Mammary epithelial cell (primary cell): ENCODE measurements at places on chromosomes 4 and X. TPM values are rescaled to one million over a fixed set of nuclear protein-coding genes. Genes with fewer than 3 reads are reported as not detected.
A peak's percentile ranks its signal among the peaks of the same experiment; 100 is the strongest.

DNA sequence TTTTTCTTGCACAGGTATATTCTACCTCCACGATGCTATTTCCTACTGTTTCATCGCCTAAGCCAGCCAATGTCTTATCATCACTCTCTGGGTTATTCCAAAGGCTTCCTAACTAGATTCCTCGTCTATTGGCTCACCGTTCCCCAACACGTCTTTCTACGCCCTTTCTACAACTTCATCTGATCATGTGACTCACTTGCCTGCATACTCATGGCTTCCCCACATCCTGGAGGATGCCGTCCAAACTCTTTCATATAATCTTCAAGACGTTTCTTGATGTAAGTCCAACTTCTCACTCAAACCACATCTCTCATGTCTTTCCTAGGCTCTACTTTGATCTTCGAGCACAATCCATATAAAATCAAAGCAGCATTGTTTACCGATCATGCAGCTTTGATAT is 322.0 kb upstream of the PPARGC1A start:
- no peak for DNase-seq

GRCh38 chr4:76984788-76985211 is 35.2 kb downstream of the SEPTIN11 start:
- DNase-seq, result peak; percentile 80

- no peak for DNase-seq
Measured at GRCh38 chr4:40684404-40684803, 54.7 kb upstream of the RBM47 start.

DNA sequence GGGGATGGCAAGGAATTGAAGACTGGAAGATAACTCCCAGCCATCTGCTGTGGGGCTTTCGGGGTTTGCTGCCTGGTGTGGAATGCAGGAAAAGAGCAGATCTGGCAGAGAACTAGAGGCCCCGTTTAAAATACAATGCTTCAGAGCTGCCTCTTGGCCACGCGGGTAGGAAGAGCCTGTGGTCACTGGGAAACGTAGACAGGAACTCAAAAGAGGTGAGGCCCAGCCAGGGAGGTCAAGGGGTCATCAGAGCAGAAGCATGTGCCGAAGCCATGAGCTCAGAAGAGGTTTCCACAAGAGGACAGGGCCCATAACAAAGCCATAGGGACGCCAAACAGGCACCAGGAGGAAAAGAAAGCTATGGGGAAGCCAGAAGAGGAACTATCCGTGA is 14.5 kb upstream of the STS start:
- DNase-seq, result no peak

GRCh38 chr4:80726471-80726870 is 304.0 kb upstream of the BMP3 start:
- no peak for DNase-seq

- peak; percentile 56 for DNase-seq
Measured at GRCh38 chr4:176999935-177000543, 207.3 kb upstream of the VEGFC start.

DNA sequence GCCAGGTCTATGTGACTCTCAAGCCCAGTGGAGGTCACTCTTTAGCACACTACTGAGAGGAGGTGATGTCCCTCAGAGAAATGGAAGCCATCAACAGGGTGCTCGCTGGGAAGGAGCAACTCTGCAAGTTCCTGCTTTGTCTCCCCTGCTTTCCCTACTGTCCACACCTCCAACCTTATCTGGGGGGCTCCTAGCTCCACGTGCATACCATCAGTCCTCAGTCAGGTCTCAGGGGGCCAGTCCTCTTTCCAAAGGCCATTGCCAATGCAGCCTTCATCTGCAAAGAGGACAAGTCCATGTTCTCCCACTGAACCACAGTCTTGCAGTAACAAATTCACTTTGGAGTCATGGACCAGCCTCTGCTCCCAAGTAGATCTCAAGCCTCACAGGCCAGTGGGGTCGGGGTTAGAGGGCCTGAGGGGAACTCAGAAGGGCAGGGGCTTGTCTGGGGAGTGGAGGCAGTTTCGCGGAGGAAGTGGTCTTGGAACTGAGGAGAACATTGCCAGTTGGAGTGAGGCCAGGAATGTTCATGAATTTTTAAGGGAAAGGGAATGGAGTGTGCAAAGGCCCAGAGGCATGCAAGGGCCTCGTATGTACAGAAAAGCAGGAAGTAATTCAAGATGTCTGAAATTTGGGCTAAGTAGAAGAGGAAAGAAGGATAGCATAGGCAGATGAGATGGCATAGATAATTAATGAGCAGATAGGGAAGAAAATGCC is 8.9 kb downstream of the RTL5 start:
- no peak for DNase-seq

GRCh38 chr4:183438458-183439113 is 5.8 kb upstream of the CDKN2AIP start:
- DNase-seq, result peak; percentile 99

DNA sequence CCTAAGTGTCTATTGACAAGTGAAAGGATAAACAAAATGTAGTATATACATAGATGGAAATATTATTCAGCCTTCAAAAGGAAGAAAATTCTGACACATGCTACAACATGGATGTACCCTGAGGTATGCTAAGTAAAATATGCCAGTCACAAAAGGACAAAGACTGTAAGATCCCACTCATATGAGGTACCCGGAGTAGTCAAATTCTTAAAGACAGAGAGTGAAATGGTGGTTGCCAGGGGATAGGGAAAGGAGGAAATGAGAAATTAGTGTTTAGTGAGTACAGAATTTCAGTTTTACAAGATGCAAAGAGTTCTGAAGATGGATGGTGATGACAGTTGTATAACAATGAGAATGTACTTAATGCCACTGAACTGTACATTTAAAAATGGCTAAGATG is 102.3 kb upstream of the NAP1L5 start:
- DNase-seq, result no peak

DNA sequence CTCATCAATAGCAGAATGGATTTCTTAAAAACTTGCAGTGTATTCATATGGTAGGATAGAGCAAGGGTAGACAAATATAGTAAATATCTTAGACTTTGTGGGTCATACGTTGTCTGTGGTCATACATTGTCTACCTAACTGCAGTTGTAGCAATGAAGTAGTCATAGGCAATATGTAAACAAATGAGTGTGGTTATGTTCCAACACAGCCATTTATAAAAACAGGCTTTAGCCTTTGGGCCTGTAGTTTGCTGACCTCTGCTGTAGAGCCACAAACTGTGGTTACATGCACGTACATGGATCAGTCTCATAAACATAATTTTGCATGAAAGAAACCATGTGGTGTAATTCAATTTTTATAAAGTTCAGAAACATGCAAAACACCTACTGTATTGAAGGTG is 98.9 kb downstream of the LARP1B start:
- DNase-seq, result peak; percentile 46

DNA sequence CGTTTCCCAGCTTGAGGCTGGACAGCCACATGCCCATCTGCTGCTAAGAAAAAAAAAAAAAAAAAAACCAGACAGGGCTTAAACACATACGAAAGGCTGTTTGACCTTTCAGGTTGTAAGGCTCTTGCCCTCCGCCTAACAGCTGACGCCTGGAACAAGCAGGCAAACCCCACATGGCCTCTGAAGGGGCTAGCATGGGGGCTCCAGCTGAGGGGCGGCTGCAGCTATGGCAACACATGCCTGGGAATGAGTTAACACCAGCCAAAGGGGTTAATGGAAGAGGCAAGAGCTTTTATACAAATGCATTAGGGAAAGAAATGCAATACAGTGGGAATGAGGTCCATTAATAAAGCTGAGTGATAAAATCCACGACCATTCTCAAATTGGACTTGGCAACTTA is 183.6 kb downstream of the ENOX2 start:
- DNase-seq, result no peak

DNA sequence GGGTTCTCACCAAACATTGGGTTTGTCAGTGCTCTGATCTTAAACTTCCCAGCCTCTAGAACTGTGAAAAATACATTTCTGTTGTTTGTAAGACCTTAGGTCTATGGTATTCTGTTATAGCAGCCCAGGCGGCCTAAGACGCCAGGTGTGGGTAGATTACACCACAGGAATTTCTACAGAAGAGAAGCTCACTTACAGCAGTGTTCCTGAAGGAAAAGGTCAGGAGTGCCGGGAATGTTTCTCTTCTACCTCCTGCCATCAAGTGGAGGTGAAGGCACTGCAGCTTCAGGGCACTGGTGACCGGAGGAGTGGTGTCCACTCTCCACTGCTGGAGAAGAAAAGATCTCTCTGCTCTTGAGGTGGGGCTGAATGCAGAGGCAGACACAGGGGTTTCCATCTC is 45.7 kb downstream of the FHDC1 start:
- DNase-seq, result no peak

DNA sequence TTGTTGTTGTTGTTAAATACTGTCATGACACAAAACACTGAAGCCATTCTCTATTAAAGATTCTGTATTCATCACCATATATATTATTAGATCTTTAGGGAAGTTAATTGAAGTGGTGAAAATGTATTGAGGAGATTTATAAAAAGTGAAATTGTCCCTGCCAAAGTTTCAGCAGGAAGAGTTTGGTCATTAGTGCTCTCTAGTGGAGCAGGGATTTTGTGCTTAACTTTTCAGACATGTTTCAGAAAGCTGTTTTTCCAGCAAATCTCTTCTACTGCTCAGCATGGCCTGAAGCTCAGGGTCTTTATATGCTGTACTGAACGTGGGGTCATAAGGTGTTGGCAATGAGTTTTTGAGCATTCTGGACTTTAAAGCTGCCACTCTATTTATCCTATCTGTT is 36.7 kb upstream of the CXXC4 start:
- DNase-seq, result no peak

DNA sequence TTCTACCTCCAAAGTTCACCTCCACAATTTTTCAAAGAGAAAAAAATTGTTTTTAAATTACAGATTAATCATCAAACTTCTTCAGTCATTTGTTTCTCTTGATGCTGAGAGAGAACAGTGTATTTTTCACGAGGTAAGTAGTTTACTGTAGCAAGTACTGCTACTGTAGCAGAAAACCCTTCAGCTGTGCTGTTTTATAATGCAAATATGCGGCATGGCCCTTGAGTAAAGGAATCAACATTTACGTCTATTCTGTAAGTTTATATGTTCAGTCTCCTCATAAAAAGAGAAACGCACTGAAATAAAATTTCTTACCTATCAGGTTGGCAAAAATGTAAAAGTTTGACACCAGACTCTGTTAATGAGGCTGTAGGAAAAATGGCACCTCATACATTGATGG is 399.0 kb downstream of the NKX6-1 start:
- no peak for DNase-seq

GRCh38 chr4:60452266-60452665 is 747.9 kb upstream of the ADGRL3 start:
- DNase-seq, result no peak

GRCh38 chrX:19392078-19392477 is 48.4 kb downstream of the PDHA1 start:
- no peak for DNase-seq

DNA sequence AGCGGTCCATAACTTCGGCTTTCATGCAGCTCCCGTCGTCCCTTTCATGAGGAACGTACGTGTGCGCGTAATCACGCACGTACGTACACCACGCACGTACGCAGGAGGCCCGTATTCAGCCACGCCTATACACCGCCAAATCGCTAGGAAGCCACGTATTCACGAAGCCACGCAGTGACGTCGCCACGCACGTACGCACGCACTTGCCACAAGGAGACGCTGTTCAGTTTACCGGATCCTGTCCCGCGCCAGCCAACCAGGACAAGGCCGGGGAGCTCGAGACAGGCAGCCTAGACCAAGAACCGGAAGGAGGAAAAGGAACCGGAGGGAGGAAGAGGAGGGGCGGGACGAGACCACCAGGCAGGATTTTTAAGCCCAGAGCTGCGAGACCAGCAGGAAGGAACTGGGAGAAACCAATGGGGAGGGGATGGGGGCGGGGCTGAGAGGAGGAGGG is at the start of gene EOLA2:
EOLA2 (minus strand) TSS at position 65 of the 454 bp plus-strand sequence. CDS start 4,617 bp downstream, outside the sequence.
- DNase-seq, result peak; percentile 95

- DNase-seq, result peak; percentile 71
Measured at GRCh38 chrX:30892591-30892990, 3.5 kb upstream of the TAB3 start.

DNA sequence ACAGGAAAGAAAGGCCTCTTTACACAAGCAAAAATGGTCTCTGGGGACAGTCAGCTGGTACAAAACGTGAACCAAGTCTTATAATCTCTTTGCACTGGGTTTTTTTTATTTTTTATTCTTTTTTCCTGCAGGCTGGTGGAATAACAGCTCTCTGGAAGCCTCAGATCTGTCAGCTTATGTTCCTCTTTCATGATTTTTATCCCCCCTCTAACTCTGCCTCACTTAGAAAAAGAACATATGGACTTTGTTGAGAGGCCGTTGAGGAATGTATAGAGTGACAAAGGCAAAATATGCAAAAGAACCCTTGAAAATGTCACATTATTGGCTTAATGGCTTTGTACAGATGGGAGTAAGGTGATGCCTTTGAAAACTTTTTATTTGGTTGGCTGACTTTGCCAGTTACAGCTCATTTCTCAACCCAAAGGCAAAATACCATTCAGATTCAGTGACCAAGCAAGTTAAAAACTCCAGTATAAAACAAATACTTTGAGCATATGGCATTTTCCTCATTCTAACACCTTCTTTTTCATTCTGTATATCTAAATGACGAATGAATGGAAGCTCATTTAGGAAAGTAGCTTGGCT is 111.1 kb downstream of the RNF150 start:
- DNase-seq, result no peak

DNA sequence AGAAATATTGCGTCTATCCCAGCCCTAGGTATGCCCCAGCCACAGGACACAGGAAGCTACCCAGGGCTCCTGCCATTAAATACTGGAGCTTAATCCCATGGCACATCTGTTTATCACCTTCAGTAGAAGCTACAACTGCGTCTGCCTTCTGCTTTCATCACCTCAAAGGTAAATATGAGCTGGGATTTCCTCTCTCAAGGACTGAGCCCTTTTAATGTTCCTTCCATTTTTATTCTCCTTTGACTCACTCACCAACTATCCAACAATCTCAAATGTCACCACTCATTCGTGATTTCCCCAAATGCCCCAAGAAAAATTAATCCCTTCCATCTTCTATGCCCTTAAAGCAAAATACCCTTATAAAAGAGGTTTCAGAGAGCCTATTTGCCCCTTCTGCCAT is 1.8 kb upstream of the MID1 start:
- no peak for DNase-seq

DNA sequence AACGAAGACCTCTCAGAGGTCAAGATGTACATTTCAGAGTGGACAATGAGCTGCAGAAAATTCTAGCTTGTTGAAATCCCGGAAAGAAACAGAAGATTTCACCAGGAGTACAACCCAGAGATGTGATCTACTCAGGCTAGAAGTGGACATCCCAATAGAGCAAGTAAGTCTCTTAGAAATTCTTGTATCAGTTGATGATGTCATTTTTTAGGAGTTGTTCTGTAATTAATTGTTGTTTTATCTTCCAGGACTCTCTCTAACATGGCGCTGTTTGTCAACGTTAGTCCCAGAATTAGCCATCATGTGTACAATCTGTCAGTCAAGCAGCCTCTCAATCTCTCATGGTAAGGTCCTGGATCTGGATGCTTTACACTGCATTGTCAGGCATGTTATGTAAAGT is 174.4 kb downstream of the GRIA3 start:
- DNase-seq, result no peak

Gene VSIG1
- polyA plus RNA-seq, result 1.6 TPM

Gene F8A3
- polyA plus RNA-seq, result 0.86 TPM

Gene LCORL
- 1.8 TPM for polyA plus RNA-seq

Gene GCNA
- 0.61 TPM for polyA plus RNA-seq

Gene VCX3B
- polyA plus RNA-seq, result not detected

Gene TECRL
- polyA plus RNA-seq, result not detected

Gene PCDH7
- 15.1 TPM for polyA plus RNA-seq

Gene CXCL10
- 0.10 TPM for polyA plus RNA-seq
